Right forelimb (tissue), 1 donor: ENCODE measurements at places on chromosomes 5 and 9.
A peak's percentile ranks its signal among the peaks of the same experiment; 100 is the strongest.

- DNase-seq: no peak
Observed at GRCh38 chr9:70409800-70410199, 4.7 kb downstream of the KLF9 start.

DNA sequence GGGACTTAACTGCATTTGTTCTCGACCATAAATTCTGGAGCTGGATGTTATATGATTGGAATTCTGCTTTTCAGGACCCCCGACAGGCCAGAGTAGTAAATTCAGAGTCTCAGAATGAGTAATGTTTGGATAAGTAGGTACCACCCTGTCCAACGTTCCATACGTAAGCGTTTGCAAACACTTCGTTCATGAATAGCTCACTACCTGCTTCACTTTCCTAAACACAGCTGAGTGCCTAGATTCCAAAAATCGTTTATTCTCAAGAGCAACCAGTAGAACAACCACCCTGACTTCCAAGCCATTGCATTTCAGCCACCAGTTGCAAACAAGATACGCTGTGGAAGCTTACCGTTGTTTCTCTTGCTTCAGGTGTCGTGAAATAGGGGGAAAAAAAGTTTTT, 101.3 kb upstream of the DMRT1 start:
- DNase-seq: no peak

DNA sequence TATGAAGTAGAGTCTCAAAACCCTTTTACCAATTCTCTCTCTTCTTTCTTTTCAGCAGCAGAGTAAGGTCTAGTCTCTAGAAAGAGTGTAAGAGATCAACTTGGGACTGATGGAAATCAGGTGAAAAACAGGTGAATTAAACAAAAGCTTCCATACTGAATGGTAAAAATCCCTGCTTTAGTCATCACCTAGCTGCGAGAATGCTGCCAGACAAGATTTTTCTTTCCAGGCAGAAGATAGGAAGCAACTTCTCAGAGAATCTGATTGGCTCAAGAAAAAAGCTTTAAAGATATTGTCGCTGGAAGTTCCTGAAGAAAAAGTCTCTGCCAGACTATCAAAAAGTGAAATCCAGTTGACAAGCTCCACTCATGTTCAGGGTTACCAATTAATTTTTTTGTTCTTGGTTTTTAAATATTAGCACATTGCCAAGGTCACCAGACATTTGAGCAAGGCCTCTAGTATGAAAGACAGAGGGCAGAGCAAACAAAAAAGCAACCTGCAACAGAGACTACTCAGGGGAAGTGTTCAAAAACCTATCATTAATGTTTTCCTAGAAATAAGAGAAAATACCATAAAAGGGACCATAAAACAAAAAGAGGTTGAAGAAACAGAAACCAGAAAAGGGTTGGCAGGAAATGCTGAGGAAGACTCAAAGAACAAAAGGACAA, 9.3 kb downstream of the CDO1 start:
- no peak for DNase-seq

DNA sequence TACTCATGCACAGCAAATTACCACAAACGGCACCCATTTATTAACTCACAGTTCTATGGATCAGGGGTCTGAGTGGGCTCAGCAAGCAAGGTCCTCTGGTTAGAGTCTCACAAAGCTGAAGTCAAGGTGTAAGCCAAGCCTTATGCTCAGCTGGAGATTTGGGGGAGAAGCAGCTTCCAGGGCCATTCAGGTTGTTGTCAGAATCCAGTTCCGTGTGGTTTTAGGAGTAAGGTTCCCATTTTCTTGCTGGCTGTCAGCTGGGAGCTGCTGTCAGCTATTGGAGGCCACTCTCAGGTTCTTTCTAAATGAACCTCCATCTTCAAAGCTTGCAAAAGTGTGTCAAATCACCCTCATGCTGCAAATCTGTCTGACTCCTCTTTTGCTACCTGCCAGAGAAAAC, 17.7 kb downstream of the FCN2 start:
- no peak for DNase-seq

DNA sequence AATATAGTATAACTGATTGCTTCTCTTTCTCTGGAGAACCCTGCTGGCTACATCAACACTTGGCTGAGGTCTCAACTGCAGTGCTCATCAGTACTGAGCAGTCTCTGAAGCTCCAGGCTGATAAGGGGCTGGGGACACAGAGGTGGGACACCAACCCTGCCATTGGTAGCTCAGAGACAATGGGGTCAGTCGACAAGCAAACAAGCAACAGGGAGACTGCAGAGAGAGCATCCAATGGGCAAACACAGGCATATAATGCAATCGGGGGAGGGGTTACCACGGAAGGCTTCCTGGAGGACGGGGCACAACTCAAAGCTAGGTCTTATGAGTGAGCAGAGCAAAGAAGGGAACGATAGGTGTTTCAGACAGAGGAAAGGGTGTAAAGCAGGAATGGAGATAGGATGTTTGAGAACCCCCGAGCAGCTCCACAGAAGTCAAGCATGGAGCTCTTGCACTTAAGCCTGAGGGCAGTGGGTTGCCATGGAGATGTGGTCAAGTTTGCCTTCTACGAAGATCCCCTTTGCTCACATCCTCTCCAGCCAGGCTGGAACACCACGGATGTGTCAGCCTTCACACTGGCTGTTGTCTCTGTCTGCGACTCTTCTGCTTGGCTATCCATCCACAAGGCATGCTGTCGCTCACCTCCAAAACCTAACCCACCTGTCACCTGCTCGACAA, 21.5 kb upstream of the AKNA start:
- no peak for DNase-seq

DNA sequence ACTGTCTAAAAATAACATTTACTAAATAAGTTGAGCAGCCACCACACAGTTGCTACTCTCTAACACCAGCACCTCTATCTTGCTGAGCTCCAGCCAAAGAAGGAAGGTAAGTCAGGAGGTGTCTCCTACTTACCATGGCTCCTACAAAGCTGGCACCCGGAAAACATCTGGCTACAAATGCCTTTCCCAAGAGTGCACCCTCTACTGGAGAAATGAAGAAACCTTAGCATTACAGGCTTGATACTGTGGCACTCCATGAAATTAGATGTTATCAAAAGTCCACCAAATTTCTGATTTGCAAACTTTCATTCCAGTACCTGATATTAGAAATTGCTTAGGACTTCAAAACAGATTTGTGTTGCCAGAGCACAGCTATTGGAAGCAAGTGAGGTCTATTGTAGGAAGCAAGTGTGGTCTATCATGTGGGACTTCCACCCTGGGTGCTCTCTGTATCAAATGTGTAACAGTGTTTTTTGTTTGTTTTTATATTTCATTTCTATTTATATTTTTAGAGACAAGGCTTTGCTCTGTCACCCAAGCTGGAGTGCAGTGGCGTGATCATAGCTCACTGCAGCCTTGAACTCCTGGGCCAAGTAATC, 25.7 kb upstream of the RFK start:
- DNase-seq: no peak

DNA sequence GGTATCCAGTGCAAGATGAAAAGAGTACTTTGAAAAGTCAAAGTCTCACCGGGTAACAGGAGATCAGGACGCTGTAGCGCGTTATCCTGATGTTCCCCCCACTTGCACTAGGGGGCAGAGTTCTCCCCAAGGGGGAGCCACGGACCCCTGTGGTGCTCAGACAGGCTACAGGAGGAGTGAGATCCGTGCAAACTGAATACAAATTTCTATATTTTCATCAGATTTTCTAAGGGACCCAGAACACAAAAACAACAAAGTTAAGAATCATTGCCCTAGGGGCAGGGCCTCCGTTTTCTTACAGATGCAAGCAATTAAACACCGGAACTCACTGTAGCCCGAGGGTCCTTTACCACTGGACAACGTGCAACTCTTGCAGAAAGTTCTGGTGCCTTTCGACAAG, 2.0 kb downstream of the MYO10 start:
- DNase-seq: peak; percentile 81

GRCh38 chr9:14260101-14260500, 53.8 kb downstream of the NFIB start:
- no peak for DNase-seq
